HCT116 (cell line): ENCODE measurements at places on chromosomes 2 and 18.
A peak's percentile ranks its signal among the peaks of the same experiment; 100 is the strongest.

DNA sequence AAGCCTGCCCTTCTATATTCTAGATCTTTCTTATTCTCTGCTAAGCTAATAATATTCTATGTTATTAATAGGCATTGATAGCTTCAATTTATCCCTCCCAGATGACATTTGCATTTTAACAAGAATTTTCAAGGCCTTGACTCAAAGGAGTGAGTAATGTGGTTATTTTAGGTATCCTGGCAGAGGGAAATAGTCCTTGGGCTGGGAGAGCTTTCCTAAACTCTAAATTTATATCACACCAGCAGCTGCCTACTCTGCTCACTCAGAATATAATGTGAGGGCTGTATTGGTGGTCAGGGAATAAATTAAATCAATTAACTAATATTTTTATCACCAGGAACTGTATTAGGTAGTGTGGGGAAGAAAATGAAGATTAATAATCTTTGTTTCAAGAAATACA lies 74.8 kb upstream of the ADAM23 start:
- DNase-seq: no peak

DNA sequence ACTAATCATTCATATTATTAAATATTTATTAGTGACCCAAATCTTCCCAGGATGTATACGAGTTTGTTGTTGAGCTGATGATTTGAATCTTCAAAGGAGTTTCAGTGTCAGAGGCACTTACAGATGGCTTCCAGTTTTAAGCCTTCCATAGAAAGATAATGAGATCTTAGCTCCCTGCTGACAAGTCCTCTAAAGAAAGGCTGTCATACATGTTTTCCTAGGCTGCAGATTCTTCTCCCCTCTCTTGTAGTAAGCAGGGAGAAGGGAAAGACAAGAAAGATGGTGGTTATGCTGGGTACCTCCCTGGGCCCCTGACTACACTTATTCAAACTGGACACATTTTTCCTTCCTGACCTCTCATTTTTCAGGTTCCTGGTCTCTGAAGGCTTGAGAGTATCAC lies 8.1 kb upstream of the GAREM1 start:
- no peak for DNase-seq

DNA sequence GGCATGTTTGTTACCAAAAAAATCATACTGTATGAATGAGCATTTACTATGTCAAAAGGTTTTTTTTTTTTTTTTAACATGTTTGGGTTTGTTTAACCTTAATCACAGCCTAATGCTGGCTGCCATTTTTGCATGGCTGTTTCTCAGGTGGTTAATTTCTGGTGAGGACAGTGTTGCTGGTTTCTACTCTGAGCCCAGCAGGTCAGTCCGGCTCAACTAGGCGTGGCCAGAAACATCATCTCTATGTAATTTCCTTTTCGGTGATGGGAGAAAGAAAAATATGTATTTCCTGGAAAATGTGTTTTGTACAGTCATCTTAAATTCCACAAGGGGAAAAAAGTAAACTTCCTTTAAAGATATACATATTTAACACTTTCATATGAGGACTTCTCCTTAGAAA lies 24.9 kb upstream of the BZW1 start:
- DNase-seq: peak; percentile 39

DNA sequence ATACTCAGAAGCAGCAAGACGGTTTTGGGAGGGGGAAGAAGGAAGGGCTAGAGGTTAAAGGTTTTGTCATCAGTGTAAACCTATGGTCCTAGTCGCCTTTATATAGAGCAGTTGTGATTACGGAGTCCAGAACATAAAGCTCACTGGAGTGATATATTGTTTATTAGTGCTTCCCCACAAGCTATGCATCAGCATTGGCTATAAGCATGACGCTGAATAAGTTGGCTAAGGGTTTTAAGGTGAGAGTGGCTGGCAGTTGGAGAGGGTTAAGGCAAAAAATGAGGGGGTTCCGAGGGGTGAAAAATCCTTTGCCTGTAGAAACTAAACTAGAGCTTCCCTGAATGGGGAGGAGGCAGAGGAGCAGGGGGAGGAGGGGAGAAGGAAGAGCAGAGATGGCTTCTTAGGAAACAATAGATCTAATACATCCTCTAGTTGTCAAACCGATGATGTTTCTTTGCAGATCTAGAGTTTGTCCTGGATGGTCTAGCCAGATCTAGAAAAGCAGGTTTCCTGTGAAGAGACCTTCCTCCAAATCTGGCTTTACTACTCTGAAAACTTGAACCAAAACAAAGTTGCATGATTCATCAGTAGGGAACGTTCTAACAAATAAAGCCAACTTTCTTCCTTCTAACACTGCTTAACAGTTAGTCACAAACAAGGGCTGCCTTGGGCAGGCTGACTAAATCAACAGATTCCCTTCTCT lies 2.5 kb downstream of the KLF7 start:
- DNase-seq: peak; percentile 74

GRCh38 chr2:60661073-60661738 lies 94.9 kb upstream of the PAPOLG start:
- no peak for DNase-seq

GRCh38 chr2:54624591-54625071 lies 98.8 kb upstream of the EML6 start:
- DNase-seq: no peak

DNA sequence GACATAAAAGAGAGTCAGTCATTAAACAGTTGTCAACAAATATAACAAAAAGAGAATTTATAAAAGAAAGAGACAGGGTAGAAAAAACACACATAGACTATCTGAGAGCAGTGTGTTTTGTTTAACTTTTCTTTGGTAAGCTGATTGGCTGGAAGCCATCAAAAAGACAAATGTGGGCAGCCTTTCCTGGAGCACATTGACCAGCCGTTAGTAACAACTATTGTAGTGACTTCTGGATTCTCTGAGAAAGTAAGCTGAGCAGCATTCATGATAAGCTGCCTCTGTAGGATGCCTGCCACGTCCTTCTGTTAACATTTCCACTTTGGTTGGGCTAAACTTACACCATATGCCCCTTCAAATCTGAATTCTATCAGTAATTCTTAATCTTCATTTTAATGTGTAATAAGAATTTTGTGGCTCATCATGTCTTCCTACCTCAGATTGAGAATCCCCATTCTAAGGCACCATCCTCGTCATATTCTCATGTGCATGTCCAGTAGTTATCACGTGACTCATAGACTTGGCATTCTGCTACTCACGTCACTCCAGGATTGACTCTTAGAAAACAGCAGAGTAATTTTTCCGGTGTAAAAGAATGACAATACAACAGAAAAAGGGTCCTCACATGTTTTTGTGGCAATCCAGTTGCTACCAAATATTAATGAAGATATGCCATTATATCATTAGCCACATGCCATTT lies 43.4 kb upstream of the DNAJC10 start:
- peak; percentile 23 for DNase-seq

GRCh38 chr2:1606046-1606400 lies 138.3 kb downstream of the PXDN start:
- no peak for DNase-seq

- no peak for DNase-seq
Observed at GRCh38 chr2:177543007-177543760, 150.6 kb downstream of the AGPS start.

DNA sequence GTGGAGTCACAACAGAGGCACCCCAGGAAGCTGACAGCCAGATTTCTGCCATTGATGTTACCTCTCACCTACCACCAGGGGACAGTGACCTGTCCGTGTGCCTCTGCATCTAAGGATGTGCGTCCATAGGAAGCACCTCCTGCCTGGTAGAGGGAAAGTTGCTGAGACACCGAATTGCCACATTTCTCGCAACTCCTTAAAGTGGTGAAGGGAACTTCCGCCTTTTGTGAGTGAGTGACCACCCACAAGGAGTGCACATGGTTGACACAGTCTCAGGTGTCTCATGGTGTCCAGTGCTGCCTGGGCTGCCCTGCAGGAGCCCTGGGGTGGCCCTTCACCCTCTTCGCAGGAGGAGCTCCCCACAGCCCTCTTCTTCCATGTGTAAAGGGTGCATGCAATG lies 201.8 kb downstream of the GBX2 start:
- DNase-seq: no peak

DNA sequence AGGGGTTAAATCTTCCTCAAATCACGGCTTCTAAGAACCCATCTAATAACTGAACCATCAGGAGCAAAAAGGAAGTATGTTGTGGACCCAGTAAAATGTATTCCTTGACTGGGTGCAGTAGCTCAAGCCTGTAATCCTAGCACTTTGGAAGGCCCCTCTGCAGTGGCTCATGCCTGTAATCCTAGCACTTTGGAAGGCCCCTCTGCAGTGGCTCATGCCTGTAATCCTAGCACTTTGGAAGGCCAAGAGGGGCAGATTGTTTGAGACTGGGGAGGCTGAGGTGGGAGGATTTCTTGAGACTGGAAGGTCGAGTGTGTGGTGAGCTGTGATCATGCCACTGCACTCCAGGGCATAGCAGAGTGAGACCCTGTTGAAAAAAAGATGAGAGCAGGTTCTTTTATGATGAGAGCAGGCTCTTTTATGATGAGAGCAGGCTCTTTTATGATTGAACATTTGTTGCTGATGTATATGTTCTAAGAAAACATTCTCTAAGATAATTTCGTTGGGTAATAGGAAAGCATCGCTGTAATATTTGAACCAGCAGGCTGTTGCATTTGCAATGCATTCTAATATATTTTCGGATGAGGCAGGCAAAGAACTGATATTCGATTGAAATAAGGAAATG lies 3.5 kb upstream of the PARD6G start:
- no peak for DNase-seq

GRCh38 chr2:65477590-65477989 lies 45.2 kb upstream of the SPRED2 start:
- no peak for DNase-seq

- no peak for DNase-seq
Observed at GRCh38 chr2:222884114-222884771, 23.4 kb downstream of the ACSL3 start.

GRCh38 chr2:104004821-104005220 lies 849.1 kb upstream of the POU3F3 start:
- no peak for DNase-seq

- DNase-seq: peak; percentile 6
Observed at GRCh38 chr2:33104052-33104623, 157.4 kb downstream of the LTBP1 start.

DNA sequence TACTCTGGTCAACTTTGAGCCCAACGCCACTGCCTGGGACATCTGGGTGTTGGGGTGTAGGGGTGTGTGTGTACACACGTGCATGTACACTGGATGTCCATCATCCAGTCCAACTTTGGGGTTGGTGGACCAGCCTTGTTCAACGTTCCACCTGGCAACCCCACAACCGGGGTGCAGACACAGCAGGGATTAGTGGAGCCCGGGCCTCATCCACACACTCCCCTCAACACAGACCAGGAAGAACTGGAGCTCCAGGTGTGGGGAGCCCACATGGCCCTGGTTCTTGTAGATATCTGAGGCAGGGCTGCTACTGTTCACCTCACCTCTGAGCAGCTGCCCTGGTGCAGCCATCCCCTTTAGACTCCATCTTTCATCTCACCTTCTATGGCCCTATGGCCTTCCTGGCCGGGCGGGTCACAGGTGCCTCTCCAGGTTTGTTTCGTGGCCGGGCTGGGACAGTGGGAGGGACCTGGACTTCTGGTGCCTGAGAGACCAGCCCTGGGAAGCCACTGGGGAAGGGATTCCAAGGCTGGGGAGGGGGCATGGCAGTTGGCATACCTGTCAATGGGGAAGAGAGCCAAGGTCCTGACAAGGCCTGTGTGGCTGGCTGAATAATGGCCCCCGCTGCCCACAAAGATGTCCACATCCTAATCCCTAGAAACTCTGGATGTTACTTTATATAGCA lies 7.5 kb downstream of the NEU2 start:
- DNase-seq: no peak

GRCh38 chr18:13511961-13512577 lies 214.3 kb downstream of the FAM210A start:
- DNase-seq: no peak

DNA sequence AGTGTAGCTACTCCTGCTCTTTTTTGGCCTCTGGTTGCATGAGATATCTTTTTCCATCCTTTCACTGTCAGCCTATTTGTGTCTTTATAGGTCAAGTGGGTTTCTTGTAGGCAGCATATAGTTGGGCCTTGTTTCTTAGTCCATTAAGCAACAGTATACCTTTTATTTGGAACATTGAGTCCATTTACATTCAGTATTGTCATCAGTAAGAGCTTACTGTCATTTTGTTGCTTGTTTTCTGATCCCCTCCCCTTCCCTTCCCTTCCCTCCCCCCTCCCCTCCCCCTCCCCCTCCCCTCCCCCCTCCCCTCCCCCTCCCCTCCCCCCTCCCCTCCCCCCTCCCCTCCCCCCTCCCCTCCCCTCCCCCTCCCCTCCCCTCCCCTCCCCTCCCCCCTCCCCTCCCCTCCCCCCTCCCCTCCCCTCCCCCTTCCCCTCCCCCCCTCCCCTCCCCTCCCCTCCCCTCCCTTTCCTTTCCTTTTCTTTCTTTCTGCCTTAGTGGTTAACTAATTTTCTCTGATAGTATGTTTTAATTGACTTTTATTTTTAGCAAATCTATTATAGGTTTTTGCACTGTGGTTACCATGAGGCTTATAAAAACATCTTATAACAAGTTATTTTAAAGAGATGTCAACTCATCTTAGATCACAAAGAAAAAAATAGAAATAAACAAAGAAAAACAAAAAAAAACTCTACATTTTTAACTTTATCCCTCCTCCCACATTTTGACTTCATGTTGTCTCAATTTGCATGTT lies 13.2 kb upstream of the DCDC2C start:
- no peak for DNase-seq

DNA sequence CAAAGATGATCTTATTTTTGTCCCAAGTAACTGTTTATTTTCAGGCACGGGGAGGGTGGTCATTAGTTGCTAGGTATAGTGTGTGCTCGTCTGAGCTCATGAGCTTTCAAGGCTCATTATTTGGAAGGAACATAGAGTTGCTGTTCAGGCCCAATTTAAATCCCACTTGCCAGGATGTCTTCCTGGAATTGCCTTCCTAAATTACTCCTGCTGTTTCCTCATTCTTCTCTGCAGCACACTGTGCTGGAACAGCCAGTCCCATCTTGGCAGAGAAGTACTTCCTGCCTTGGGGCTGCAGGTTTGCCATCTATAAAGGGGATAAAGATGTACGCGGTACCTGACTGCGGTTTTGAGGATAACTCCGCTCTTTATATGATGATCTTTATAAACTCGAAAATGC lies 37.3 kb downstream of the GREB1 start:
- DNase-seq: no peak

- no peak for DNase-seq
Observed at GRCh38 chr2:110807522-110807921, 75.1 kb downstream of the ACOXL start.

DNA sequence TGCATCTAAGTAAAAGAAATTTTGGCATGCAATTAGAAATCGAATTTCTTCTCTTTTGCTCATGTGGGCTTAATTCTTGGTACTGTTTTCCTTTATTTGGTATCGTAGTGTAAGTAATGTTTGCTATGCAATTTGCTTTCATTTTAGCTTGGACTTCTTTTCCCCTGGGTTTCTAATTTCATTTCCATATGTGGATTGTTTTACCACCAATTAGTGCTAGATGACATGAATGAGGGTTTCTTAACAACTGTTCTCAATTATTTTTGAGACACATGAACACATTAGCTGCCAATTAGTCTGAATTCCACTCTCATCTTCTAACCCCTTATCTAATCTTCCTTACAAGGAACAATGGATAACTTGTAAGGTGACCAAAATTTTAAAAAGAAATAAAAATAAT lies 1047.2 kb upstream of the PIK3C3 start:
- no peak for DNase-seq
